ENCODE measurements at places on chromosomes 12 and 14.

- DNase-seq, result no peak
These were observed 24.3 kb downstream of the UBR7 start for GRCh38 chr14:93231129-93231979.

- no peak for DNase-seq
These were observed 20.9 kb downstream of the SLCO1C1 start for GRCh38 chr12:20716037-20716436.

DNA sequence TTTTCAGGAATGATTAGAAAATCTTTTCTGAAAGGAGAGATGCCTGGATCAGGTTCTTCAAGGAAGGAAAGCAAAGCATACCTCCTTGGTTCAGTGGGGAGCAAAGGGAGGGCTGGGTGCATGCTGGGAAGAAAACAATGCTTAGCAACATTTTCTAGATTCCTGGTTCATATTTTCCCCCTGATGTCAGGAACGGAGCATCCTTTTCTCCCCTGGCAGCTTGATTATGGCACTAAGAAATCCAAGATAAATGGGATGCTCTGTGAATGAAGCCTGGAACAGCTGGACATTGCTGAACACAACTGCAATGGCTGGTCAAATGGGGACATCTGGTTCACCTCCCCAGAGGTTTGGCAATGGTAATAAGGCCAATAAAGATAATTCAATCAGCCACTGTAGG is 50.9 kb downstream of the KCNA5 start:
- no peak for DNase-seq

GRCh38 chr12:75813072-75813471 is 218.5 kb downstream of the PHLDA1 start:
- no peak for DNase-seq

DNA sequence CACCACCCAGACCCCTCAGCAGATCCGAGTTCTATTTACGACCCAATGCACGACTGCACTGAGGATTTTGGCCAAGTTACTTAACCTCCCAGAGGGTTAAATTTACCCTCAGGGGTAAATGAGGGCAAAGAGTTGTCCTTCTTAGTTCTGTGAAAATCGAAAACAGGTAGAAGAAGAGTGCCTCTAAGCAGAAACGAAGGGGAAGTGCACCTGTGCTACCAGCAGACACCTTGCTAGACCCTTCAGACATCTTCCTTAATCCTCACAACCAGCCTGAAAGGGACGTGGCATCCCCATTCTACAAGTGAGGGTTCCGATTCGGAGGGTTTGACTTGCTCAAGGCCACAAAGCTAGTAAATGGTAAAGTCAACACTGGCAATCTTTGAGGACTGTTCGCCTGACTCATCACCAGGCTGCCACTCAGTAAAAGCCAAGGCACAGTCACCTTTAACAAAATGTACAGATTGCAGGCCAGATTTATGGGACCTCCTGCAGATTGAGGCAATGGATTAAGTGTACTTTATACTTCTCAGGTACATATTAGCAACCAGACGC is 1.6 kb downstream of the GSG1 start:
- no peak for DNase-seq

DNA sequence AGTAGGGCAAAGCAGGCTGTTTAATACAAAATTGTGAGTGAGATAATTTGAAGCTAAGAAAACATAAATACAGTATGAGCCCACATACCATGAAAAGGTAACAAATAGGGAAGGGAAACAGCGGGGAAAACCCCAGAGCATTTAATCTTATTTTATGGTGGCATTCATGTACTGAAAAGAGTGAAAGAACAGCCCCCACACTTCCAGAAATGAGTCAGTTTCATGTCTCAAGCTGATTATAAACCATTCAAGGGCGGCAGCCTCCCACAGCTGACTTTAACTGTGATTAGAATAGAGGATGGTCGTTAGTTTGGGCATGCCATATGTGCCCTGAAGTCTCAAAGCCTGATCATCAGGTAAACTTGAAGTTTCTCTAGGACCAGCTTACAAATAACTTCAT is 64.5 kb downstream of the FOXG1 start:
- no peak for DNase-seq

DNA sequence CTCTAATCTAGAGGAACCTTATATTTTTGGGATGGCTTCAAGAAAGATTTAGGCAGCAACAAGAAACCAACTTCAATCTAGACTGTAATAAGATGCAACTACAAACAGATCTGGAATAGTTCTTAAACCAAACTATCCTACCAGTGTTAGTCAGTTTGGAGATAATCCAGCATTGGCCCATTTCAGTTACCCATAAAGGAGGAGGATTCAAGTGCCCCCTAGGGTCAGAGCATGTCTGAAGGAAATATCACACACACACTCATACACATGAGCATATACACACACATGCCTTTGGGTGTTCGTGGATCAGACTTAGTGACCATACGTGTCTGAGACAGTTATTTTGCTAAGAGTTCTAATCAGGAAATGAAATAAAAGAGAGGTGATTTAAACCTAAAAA is 261.2 kb downstream of the ADAMTS20 start:
- DNase-seq, result no peak

GRCh38 chr12:57058454-57058853 is 8.5 kb upstream of the MYO1A start:
- no peak for DNase-seq

DNA sequence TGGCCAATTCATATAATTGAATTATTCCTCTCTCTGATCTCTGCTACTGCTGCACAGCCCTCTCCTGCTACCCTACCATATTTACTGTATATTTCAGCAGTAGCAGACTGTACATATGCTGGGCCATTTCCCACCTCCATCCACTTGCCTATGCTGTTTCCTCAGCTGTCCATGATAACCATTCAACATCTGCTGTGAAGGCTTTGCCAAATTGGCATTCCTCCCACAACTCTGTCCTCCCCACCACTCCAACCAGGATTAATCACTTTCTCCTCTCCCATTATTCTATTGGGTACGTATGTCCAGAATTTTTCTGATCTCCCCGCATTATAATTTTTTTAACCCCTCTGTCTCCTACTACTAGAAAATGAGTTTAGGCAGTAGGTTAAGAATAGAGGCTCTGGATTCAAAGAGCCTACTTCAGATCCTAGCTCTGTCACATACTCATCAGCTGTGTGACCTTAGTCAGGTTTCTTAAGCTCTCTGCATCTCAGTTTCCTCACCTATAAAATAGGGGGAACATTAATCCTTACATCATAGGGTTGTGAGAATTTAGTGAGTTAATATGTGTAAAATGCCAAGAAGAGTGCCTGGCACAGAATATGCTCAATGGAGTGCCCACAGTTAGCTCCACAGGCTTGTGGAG is 123.3 kb downstream of the KICS2 start:
- no peak for DNase-seq

- DNase-seq, result no peak
These were observed 303.4 kb upstream of the PRICKLE1 start for GRCh38 chr12:42892702-42893551.

DNA sequence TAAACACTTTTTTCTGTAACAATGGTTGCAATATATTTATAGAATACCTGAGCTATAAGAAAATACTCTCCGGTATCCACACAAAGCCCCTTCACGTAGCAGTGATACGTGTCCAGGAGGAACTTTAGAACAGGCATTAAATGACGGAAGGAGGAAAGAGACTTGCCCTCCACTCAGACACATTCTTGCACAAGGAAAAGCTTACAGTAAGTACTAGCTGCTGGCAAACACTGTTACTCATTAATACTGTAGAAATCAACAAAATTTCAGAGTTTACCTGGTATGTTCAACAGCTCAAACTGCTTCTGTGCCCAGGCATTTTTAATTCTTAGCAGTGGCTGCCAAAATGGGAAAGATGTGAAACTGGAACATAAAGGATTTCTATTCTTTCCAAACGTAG is 41.7 kb downstream of the PRKD1 start:
- no peak for DNase-seq

DNA sequence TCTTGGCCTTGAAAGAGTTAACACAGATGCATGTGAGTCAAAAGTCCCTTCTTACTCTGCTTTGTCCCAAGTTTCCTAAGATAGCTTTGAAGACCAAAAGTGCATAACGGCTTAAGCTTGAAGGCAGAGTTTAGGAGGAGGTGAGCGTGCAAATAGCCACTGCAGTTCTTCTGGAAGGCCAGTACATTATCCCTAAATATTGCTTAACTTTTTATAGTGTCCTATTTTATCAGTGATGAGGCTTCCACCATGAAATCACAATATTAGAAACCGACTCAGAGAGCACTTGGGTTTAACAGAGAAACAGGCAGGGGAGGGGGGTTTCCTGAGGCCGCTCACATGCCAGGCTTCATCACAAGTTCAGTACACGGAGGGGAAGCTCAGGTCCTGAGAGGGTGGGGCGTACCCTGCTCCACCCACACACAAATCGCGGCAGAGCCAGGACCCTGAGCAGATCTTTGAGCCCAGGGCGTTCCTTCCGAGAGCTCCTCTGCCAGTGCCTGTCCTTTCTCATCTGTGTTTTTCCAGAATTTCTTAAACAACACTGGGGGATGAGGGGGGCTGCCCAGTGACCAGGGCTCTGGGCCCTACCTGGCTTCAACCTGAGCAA is 26.8 kb upstream of the BDKRB2 start:
- DNase-seq, result no peak

GRCh38 chr14:105316968-105317510 is 2.5 kb downstream of the PACS2 start:
- no peak for DNase-seq

- no peak for DNase-seq
These were observed 253.7 kb downstream of the MSRB3 start for GRCh38 chr12:65532162-65532561.

- DNase-seq, result no peak
These were observed 4.0 kb downstream of the C12orf54 start for GRCh38 chr12:48486261-48486660.

DNA sequence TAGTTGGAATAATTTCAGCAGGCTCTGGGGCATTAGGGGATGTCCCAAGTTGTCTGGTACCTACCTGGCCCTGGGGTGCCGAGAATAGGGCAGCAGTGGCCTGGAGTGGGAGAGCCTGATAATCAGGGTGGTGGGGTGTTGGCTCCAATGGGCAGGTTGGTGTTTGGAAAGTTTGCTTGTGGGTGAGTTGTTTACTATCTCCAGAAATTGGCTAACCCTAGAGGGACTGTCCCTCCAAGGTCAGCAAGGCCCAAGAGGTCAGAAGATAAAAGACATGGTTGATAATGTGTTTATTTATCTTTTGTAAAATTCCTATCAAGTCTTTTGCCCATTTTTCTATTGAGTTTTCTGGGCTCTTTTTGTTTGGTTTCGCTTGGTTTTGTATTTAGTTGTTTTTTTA is 105.1 kb downstream of the KICS2 start:
- no peak for DNase-seq

DNA sequence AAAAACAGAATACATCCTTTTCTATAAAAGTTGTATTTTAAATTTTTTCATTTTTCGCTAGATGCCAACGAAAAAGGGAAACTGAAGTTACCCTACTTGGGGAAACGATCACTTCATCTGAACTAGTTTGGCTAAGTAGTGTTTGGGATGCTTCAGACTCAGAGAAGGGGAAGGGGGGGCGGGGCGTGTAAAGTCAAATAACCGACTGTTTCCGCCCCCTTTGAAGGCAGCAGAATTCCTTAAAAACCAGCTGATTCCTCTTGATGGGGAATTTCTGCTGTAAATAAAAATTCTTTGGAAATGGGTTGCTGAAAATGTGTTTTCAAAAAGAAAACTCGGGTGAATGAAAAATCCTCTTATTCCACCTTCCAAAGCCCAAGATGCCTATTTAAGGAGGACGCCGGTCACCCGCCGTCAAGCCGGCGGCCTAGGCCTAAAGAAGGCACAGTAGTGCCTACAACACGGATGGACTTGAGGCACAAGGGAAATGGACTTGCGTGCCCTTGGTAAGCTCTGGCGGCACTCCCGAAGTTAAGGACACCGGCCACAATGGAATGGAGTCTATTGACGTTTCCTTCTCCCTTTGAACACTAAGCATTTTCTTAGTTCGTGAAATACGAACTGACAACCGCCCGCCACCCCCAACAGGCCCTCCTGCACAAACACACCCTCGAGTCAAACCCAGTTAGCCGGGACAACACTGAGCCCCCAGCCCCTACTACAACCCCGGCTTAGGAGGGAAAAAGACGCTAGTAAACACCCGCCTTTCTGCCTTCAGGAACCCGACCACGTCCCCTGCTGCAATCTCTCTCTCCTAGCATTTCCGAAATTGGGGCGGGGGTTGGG is 1.9 kb downstream of the ATXN2 start:
- no peak for DNase-seq

DNA sequence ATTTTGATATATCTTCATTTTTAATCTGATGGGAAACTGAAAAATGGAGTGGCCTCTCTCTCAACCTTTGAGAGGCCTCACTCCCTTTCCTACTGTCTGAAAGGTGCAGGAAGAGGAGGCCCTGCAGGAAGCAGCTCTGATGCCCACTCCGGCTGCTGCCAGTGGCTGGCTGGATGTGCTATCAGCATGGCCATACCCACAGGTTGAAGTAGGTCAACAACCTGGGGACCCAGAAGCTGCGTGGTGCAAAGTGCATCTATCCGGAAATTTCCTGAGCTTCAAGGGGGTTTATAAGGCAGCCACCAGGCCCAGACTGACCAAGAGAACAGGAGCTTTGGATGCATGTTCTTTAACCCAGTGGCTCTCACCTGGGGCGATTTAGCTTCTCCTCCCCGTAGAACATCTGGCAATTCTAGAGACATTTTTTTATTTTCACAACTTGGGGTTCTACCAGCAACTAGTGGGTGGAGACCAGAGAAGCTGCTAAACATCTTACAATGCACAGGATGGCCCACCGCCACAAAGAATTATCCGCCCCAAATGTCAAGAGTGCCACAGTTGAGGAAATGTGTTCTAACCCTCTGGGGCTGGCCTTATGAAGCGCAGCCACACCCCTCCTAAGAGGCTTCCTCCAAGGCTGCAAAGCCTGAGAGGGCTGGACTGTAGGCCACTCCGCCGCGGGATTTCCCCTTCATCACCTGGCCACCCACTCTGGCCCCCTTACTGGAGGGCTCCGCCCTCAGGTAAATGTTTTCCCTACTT is 8.2 kb upstream of the BATF start:
- no peak for DNase-seq

DNA sequence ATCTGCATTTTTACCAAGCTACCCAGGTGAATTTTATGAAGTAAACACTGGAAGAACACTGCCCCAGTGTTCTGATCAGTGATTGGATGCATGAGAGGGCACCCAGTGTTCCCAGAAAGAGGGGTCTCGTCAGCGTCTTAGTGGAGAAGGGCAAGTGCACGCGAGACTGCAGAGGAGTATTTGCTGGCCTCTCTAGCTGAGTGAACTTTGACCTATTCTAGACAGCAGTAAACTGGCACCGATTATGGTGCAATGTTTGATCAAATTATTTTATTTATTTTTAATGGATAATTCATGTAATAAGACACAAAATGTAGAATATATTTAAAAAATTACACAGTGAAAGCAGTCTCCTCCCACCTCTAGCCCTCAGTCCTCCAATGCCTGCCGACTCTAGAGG is 5.3 kb upstream of the GALNT8 start:
- DNase-seq, result no peak
